ENCODE measurements at places on chromosomes 2 and 18.

- ATAC-seq, result no peak
Observed at GRCh38 chr18:79493801-79494211, 98.1 kb downstream of the NFATC1 start.

DNA sequence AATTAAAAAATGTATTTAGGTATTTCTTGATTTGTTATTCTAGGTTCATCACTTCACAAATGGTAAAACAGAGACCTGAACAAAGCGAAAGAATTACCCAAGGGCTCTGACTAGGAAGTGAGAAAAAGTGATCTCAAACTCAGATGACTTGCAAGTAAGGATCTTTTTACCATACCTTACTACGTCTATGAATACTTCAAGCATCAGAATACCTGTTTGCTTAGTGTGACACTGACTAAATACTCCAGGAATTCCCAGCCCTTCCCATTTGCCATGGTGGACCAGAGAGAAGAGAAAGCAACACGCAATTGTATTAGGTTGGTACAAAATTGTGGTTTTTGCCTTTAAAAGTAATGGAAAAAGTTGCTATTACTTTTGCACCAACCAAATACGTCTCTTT lies 35.8 kb upstream of the FIGN start:
- no peak for ATAC-seq

DNA sequence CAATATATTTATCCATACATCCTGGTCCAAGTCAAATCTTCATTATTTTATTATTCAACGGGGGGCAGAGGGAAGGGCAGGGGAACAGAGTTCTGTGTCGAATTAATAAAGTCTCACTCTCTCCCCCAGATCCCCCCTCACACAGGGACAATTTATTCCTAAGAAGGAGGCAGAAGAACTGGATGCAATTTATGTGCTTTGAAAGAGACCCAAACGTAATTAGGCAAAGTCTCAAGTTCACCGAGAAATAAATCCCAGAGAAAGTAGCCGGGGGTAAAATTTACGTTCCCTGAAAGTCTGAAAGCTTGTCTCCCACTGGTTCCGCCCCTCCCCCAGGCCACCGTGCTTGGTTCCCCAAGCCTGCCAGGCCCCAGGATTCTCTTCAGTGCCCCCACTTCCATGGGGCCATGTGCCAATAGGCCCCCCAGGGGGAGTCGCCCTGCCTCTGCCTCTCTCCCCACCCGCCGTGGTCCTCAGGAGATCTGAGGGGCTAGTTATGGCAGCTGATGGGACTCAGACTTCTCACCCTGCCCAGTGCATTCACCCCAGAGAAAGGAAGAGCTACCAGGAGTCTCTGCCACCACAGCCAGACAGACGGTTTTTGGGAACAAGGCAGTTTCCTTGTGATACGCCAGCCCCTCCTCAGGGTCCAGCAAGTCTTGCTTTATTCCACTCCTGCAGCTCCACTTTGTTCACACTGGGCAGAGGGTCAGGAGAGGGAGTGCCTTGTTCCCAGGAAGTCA lies 215.5 kb downstream of the CYP26B1 start:
- no peak for ATAC-seq

DNA sequence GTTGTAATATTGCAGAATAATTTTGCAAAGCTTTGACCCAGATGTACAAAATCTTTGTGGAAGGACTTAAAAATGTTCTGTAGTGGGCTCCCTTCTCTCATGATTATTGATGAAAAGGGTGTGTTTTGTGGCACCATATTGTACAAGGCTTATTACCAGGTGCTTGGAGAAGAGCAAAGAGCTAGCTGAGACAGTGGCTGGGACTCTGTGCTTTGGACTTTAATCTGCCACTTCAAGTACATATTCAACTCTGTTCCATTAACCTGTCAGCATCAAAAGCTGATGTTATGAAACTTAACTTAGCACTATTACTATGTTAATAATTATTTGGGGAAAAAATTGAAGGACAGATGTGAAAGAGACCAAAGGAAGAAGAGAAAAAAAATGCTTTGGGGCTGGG lies 31.0 kb downstream of the CCDC195 start:
- no peak for ATAC-seq

DNA sequence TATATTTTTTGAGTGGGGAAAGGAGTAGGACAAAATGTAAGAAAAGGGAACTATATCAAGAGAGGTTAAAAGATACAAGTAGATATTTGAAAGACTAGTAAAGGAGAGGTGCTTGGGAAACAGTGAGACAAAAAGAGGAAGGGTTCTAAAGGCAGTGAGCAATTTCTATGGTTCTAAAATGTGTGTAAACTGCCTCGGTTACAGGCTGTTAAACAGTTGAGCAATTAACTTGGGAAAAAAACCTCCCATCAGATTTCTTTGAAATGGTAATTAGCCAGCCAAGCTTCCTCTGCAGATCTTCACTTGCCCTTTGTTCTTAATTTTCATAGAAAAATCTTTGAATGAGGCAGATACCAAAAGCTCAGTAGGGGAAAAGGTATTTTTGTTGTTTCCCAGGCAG lies 238.7 kb upstream of the KCNH7 start:
- no peak for ATAC-seq

- ATAC-seq, result no peak
Observed at GRCh38 chr2:119278946-119279345, 55.3 kb downstream of the STEAP3 start.

- ATAC-seq, result no peak
Observed at GRCh38 chr2:186044761-186045160, 306.2 kb downstream of the FSIP2 start.

- no peak for ATAC-seq
Observed at GRCh38 chr2:170148161-170148560, 29.8 kb upstream of the MYO3B start.

GRCh38 chr18:68121308-68121707 lies 593.6 kb downstream of the TMX3 start:
- ATAC-seq, result no peak

- ATAC-seq, result peak; percentile 82
Observed at GRCh38 chr18:77062518-77063003, 70.0 kb downstream of the MBP start.

GRCh38 chr2:156476021-156476849 lies 40.1 kb downstream of the GPD2 start:
- ATAC-seq, result no peak

All from activated CD4-positive, CD25-positive, alpha-beta regulatory T cell treated with anti-CD3 and anti-CD28 coated beads, Interleukin-2, amount 50 U/mL, for 24 hours (primary cell).